ENCODE measurements at places on chromosomes 7 and 10. TPM values are rescaled to one million over a fixed set of nuclear protein-coding genes. Genes with fewer than 3 reads are reported as not detected.
A peak's percentile ranks its signal among the peaks of the same experiment; 100 is the strongest.

GRCh38 chr7:125098377-125098970 lies 168.8 kb upstream of the POT1 start:
- no peak for DNase-seq

PDK4 gene
- total RNA-seq, result 331 TPM

HYAL4 gene
- not detected for total RNA-seq

HIF1AN gene
- total RNA-seq, result 3.7 TPM

DNA sequence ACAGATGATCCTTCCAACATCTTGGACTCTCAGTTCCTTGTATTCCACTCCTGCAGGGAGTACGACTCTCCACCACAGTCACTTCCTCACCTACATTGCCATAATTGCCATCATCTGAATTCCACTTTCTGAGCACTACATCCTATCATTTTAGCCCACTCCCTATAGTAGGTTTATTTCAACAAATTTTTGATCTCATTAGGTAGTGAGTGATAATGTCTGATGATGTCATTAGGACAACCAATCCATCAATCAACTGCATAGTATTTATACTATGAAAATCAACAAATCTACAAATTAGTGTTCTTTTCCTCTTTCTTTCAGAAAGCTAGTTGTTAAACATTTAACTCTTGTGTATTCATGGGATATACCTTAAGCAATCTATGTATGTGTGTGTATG lies 13.7 kb upstream of the TRA2A start:
- DNase-seq, result no peak

ENTPD1 gene
- total RNA-seq, result 20.2 TPM

DNA sequence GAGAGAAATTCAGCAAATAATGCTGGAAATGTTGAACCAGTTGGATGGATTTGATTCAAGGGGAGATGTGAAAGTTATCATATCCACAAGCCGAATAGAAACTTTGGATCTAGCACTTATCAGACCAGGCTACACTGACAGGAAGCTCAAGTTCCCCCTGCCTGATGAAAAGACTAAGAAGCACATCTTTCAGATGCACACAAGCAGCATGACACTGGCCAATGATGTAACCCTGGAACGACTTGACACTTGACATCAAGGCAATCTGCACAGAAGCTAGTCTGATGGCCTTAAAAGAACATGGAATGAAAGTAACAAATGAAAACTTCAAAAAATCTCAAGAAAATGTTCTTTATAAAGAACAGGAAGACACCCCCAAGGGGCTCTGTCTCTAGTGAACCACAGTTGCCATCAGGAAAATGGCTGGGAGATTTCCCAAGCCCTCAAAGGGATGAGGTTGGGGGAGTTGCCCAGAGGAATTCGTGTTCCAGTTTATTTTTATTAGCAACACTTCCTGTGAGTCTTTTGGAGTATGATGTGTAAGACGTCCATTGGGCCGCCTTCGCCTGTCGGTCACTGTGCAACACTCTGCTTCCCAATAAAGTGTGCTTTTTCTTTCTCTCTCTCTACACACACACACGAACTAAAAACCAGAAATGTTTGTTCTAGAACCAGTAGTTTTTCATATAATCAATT lies 200.0 kb downstream of the HIBADH start:
- no peak for DNase-seq

GRCh38 chr10:61166489-61166888 lies 222.5 kb upstream of the RHOBTB1 start:
- no peak for DNase-seq

FFAR4 gene
- total RNA-seq, result not detected

GRCh38 chr10:28432210-28432676 lies 100.7 kb upstream of the WAC start:
- DNase-seq, result peak; percentile 79

GRCh38 chr7:100711369-100711768 lies 5.4 kb downstream of the POP7 start:
- DNase-seq, result no peak

DNA sequence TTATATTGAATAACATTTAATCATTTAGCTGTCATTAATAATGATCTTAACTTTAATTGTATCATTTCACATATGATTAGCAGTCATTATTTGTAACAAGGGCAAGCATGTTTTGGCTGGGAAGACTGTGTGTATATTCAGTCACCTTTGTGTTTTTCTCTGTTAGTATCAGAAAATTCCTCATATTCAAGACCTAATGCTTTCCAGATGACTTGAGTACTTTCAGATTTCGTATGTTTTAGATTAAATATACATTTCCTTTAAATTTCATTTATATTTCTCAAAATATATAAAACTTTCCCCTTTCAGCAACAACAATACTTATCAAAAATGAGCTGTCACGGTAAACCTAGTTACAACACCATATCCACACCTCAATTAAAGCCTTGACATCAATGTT lies 6.3 kb upstream of the CACNA2D1 start:
- DNase-seq, result no peak

KBTBD2 gene
- total RNA-seq, result 76.4 TPM

GRCh38 chr10:78339251-78339650 lies 305.6 kb downstream of the RPS24 start:
- DNase-seq, result no peak

DNA sequence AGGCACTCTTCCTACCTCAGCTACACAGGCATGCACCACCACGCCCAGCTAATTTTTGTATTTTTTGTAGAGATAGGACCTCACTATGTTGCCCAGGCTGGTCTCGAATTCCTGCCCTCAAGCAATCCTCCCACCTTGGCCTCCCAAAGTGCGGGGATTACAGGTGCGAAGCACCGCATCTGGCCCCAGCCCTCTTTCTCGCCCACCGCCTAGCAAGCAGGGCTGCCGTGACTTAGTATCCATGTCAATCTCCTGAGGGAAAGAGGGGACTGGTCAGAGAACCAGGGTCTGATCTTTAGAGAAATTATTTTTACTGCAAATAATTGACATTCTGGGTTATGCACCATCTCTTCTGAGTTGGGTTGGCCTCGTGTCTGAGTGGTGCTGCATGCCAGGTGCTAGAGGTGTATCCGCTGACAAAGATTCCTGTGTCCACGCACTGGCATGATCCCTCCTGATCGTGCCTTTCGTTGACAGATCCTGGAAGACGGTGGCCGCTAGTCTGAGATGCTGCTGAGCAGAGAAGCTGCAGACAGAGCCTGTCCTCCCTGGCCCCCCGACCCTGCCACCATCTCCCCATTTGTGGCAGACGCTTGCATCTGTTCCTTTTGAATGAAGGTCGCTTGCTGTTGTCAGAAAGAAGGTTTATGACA lies 22.7 kb downstream of the WIPI2 start:
- DNase-seq, result no peak

DNA sequence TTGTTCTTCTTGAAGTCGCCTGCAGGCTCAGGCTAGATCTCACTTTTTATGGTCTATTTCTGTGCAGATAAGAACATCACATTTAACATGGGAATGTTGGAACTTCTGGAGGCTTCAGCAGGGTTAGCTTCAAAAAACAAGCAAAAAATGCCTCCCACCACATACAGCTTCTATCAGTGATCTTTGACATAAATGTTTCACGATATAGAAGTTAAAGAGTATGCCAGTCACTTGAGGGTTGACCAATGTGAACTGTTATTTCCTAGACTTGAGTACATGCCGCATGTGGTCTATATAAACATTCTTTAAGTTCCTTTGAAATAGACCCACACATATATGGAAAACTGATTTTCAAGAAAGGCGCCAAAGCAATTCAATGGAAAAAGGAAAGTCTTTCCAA lies 219.2 kb upstream of the KLF14 start:
- no peak for DNase-seq

DNA sequence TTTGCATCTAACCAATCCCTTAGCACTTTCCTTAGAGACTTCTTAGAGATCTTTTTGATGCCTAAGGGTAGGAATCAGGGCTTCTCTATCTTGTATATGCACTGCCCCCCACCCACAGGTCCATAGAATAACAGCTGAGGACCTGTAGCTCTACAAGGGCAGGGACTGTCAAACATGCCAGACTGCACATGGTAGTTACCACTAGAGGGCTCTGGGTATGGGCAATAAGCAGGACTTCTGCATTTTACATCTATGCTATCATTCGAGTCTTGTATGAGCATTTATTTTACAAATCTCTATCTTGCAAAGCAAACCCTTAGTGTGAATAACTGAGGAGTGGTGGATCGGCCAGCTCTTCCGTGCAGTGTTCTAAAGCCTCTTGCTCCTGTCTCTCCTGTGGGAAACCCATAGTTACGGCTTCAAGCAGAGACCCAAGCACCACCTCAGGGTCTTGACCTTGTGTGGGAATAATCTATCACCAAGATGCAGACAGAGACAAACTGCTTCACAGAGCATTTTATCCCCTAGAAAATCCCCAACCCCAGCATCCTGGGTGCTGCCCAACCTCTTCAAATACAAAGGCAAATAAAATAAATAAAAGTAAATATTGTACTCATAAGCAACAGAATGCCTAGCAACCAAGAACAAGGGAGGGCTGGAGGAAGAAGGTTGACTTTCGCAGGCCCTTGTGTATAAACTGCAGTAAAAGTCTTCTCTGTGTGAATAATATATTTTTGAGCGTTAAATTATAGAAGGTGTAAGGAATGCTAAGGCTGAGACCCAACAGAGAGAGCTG lies 219.3 kb downstream of the WDR11 start:
- DNase-seq, result peak; percentile 70

AKR1D1 gene
- total RNA-seq, result 0.13 TPM

DNA sequence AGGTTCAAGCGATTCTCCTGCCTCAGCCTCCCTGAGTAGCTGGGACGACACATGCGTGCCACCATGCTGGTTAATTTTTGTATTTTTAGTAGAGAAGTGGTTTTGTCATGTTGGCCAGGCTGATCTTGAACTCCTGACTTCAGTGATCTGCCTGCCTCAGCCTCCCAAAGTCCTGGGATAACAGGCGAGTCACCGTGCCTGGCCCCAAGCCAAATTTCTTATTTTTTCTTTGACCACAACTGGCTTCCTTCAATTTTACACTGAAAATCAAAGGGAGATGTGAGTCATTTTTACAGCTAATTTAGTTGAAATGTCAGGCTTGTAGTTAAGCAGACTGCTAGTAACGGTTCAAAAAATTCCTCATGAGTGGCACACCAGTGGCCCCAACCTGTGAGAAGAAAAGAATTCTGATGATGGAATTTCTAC lies 7.8 kb downstream of the RNF216 start:
- peak; percentile 49 for DNase-seq

OR13A1 gene
- total RNA-seq, result not detected

SORCS3 gene
- total RNA-seq, result 0.05 TPM

CFAP46 gene
- total RNA-seq, result not detected

GRCh38 chr10:34178756-34179155 lies 636.3 kb downstream of the PARD3 start:
- no peak for DNase-seq

CCDC3 gene
- 0.19 TPM for total RNA-seq

SPDYE9 gene
- total RNA-seq, result not detected

DNA sequence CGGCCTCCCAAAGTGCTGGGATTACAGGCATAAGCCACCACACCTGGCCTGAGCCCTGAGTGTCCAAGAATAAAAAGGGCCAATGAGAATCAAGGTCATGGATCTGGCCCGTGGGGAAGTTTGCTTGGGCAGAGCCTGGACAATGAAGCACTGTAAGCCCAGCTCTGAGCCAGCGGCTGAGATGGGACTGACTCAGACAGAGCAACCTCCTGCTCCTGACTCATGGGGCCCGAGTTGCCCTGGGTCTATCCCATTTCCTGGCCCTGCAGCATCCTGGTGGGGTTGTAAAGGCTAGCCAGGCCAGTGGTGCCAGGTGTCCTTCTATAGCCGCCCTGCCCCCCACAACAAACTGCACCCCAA lies 5.2 kb upstream of the MYH16 start:
- peak; percentile 99 for DNase-seq

- DNase-seq, result no peak
These were observed 41.4 kb upstream of the AKR1C2 start for GRCh38 chr10:5045095-5045494.

GRCh38 chr10:110641256-110641655 lies 2.9 kb upstream of the RBM20 start:
- peak; percentile 59 for DNase-seq

DNA sequence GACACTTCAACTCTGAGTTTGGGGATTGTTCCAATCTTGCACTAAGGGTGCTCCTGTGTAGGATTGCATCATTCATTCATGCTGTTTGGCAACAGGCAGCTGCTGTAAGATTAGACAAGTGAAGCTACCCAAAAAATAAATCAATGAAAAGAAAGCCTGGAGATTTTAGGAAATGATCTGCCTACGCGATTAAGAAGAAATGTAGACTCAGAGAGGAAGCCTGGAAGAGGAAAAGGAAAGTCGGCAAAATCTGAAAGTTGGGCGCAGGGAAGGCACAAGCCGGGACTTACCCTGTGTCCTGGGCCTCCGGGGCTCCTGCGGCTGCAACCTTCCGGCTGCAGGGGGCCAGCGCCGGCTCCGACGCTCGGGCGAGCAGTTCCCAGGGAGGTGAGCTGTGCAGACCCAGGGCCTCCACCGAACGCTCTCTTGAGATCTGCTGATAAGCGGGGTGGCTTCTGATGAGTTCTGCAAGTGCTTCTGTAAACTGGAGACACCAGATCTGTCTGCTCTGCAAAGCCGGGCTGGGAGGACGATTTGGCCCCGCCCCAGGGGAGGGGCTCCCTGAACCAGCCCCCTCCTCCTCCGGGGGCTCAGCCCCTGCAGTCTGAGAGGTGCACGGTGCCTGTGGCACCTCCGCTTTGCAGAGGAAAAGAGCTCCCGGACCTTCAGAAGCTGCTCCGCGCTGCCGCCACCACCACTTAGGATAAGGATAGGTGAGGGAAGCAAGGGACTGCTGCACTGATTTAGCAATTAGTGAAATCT lies 17.4 kb downstream of the PSPH start:
- DNase-seq, result peak; percentile 93

DNA sequence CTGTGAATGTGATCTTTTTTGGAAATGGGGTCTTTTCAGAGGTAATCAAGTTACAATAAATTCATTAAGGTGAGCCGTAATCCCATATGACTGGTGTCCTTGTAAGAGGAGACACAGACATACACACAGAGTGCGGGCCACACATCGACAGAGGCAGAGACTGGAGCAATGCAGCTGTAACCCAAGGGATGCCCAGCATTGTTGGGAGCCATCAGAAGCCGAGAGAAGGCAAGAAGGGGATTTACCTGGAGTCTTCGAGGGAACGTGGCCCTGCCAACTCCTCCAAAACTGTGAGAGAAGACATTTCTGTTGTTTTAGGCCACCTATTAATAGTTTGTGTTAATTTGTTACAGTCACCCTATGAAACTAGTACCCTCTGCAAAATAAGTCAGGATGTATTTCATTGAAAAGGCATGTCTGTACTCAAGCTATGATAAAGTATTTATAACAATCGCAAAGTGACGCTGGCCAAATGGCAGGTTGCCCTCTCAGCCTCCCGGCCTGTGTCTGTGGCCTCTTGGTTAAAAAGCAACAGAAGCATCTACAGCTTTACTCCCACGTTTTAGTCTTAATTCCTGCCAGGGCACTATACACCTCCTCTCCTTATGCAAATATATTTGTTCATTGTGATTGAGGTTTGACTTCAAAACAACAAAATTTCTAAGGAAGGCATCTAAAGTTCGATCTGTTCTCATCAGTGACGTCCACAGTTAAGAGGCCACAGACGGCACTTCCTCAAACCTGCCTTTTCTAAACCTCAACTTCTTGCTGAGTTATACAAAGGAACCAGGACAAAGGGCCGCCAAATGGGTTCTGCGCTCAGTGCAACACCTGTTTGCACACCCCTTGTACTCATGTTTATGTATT lies 46.8 kb downstream of the HIPK2 start:
- no peak for DNase-seq

Data from SK-MEL-5 (cell line).